Neuronal stem cell (in vitro differentiated cells): ENCODE measurements at places on chromosomes 2 and 18.

DNA sequence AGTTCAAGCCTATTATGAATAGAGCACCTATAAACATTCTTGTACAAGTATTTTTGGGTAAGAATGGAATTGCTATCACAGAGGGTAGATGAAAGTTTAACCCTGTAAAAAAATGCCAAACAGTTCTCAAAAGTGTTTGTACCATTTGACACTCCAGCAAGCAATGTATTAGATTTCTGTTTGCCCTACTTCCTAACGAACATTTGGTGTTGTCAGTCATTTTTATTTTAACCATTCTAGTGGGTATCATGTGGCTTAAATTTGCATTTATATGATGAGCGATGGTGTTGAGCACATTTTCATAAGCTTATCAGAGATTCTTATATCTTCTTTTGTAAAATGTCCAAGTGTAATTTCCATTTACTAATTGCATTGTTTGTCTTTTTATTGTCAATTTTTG, 608.2 kb upstream of the ACVR2A start:
- H3K4me1 ChIP-seq: no peaks in the 10 kb centered on the region
- no peaks in the 10 kb centered on the region for H3K36me3 ChIP-seq
- H3K4me3 ChIP-seq: no peak overlapping the region
- no peaks in the 10 kb centered on the region for H3K27me3 ChIP-seq
- H3K27ac ChIP-seq: no peak overlapping the region

DNA sequence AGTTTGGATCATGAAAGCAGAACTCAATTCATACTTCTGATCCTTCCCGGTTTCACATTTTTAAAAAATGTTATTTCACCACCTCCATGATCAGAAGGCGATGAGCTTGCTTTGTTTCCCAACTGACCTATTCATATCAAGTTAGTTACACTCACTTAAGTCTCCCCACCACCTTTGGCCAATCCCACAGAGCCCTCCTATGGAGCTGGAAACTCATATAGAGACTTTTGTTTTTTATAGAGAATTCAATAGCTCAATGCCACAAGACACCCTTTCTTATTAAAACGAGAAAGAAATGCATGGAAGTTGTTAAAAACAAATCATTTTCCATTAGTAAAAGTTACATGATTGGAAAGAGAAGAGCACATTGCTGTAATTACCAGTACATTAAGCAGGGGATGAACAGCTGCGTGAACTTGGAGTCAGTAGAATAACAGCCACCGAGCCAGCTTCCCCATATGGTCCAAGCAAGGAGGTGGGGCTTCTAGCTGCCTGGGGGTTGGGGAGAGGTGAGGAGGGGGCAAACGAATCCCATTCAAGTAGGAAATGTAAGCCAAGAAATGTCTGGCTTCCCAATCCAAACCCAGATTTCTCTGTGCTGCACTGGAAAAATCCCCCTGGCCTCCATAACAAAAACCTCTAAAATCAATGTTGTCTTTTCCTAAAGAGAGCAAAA, 614.5 kb downstream of the IRS1 start:
- no peak overlapping the region for H3K4me3 ChIP-seq
- peak overlapping the region; percentile 64 for H3K27ac ChIP-seq
- peaks cover 14% of the 10 kb centered on the region for H3K4me1 ChIP-seq
- DNase-seq: no peak

GRCh38 chr2:52862801-52863200, 904.8 kb upstream of the CHAC2 start:
- no peak overlapping the region for H3K4me3 ChIP-seq
- no peaks in the 10 kb centered on the region for H3K36me3 ChIP-seq
- H3K27me3 ChIP-seq: no peaks in the 10 kb centered on the region
- DNase-seq: no peak

DNA sequence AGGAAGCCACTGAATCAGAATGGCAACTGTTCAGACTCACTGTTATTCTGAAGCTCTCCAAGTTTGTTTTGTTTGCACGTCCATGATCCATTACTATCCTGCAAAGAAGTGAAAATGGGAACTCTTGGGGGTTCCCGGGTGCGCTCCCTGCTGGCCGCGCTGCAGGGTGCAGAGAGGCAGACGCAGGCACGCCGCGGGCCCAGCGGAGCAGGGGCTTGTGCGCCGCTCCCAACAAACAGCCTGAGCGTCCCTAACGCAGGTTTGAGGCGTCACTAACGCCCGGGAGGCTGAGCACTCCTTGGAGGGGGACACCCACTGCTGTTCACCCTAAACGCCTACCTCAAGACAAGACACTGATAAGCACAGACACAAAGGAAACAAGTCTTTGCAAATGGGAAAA, 14.3 kb upstream of the PIEZO2 start:
- DNase-seq: no peak
- H3K4me1 ChIP-seq: peaks cover 2% of the 10 kb centered on the region
- no peak overlapping the region for H3K27ac ChIP-seq
- no peak overlapping the region for H3K4me3 ChIP-seq
- no peaks in the 10 kb centered on the region for H3K27me3 ChIP-seq
- H3K36me3 ChIP-seq: no peaks in the 10 kb centered on the region

DNA sequence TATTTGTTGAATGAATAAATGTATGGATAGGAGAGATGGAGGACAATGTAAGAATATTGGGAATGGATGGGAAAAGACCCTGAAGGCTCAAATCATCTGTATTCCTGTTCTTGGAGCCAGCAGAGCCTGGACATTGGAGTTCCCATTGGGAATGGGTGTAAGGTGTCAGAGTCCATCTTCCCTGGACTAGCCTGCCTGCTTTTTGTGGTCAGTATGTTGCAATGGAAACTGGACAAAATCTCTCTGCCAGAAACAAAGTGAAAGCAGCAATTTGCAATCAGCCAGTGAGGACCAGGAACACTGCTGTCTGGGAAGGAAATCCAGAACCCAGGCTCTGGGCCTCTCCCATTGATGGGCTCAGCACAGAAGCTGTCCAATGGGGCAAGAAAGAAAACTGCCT, 83.5 kb upstream of the SKOR2 start:
- DNase-seq: no peak
- H3K4me1 ChIP-seq: peaks cover 7% of the 10 kb centered on the region
- H3K27ac ChIP-seq: no peak overlapping the region
- H3K4me3 ChIP-seq: no peak overlapping the region
- no peaks in the 10 kb centered on the region for H3K36me3 ChIP-seq
- H3K27me3 ChIP-seq: no peaks in the 10 kb centered on the region

DNA sequence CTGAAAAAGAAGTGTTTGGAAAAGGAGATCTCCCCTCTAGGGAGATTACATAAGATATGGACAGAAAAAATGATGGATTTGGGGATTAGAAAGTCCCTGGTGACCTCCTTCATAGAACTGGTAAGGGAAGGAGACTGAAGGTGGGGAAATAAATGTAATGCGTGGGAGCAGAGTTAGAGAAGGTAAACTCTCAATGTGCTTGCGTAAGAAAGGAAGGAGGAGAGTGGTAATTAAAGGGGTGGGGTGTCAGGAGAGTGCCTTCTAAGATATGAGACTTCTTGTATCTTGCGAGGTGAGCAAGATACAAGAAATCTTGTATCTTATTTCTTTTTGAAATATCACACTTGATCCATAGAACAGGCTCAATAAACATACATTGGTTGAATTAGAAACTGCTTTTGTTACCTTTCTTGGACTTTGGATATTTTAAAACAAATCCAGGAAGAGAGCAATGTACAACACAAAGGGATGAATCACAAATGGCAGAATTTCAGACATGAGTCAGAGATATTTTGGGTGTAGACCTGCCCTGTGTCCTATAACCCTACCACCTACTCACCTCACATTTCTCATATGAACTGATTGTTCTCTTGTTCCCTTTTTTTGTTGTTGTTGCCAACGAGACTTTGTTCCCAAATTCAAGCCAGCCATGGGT, 342.4 kb downstream of the INSIG2 start:
- no peak overlapping the region for H3K4me3 ChIP-seq
- no peaks in the 10 kb centered on the region for H3K27me3 ChIP-seq
- H3K27ac ChIP-seq: no peak overlapping the region
- H3K4me1 ChIP-seq: no peaks in the 10 kb centered on the region
- no peak for DNase-seq

DNA sequence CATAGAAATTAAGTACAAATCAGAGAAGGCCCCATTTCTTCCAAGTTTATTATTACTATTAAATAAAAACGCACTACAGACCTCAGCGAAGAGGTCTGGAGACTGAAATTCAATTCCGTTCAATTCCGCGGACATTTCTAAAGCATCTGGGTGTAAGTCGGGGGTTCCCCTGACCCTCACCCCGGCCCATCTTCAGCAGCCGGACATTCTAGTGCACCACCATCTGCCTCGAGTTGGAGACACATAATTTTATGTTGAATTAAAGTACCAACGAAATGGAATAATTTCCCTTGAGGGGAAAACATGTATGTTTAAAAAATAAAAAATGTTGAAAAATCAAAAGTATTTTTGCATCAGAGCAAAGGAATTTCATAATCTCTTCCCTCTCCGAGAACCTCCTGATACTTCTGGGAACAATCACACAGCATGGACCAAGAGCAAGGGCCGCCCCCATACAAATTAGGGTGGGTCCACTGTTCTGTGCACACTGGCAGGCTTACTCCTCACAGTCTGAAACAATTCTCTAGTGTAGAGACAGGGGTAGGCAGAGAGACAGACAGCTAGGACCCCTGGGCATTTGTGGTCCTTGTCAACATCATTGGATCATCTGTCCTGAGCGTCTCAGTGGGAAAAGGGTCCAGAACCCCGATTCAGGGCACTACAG, 29.3 kb downstream of the MBP start:
- no peak for DNase-seq
- peaks cover 11% of the 10 kb centered on the region for H3K4me1 ChIP-seq
- H3K36me3 ChIP-seq: no peaks in the 10 kb centered on the region
- no peaks in the 10 kb centered on the region for H3K27me3 ChIP-seq
- H3K27ac ChIP-seq: no peak overlapping the region
- no peak overlapping the region for H3K4me3 ChIP-seq
